Activated B cell treated with CpG ODN at 0.5 μM for 24 hours (primary cell): ENCODE measurements at places on chromosomes 12 and 14. TPM values are rescaled to one million over a fixed set of nuclear protein-coding genes. Genes with fewer than 3 reads are reported as not detected.

DNA sequence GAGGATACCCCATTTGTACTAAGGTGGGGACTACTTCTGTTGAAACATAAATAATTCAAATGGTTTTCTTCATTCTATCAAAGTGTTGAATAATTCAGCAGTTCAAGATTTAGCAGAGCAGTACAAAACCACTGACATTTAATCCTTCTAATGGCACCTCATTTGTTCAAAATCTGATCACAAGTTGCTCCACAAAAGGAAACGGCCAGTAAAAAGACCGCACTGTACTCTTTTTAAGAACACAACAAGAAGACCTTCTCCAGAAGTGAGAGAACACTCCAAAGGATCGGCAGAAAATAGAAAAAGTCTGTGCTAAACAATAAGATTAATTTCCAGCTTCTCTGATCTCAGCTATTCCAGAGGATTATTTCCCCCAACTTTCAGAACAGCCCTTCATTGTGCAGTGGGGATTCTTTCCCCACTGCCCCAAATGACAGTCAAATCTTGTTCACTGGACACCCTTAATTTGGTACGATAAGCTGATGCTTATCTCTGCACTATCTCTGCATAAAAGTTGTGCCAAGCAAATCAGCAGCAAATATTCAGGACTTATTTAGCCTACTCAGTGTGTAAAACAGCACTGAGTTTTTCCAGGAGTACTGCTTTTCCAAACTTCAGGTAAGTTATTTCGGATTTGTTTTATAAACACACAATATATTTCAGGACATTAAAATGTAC lies 5.2 kb downstream of the MPHOSPH9 start:
- H3K4me1 ChIP-seq, result peaks cover 34% of the 10 kb centered on the region
- no peak overlapping the region for H3K4me3 ChIP-seq
- H3K36me3 ChIP-seq, result peaks cover 23% of the 10 kb centered on the region
- no peaks in the 10 kb centered on the region for H3K27me3 ChIP-seq
- H3K27ac ChIP-seq, result no peak overlapping the region

The B4GALNT3 gene
- total RNA-seq, result 0.17 TPM in 1 of 2 replicates, not detected in the other

DNA sequence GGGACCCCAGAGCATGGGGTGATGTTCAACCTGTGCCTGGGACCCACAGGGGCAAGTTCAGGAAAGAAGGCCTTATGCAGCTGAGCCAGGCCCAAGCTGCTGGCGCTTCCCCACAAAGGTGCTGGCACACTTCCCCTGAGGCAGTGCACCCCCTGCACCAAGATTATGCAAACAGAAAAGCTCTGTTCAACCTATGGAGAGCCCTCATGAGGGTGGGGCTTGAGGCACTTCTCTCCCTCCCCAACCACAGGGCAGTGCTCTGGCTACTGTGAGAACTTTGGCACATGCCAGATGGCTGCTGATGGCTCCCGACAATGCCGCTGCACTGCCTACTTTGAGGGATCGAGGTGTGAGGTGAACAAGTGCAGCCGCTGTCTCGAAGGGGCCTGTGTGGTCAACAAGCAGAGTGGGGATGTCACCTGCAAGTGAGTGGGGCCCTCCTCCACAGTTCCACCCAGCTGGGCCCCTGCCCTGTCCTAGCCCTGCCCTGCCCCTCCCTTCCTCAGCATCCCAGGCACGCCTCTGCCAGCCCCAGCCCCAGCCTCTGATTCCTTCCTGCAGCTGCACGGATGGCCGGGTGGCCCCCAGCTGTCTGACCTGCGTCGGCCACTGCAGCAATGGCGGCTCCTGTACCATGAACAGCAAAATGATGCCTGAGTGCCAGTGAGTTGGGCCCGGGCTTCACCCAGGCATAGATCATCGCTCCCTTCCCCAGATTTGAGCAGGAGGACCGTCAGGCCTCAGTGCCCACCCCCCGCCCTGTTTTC lies 5.5 kb upstream of the NXPH4 start:
- no peaks in the 10 kb centered on the region for H3K36me3 ChIP-seq
- no peak for DNase-seq
- no peak overlapping the region for H3K27ac ChIP-seq
- H3K27me3 ChIP-seq, result peaks cover 10% of the 10 kb centered on the region
- no peak overlapping the region for H3K4me3 ChIP-seq
- peaks cover 32% of the 10 kb centered on the region for H3K4me1 ChIP-seq

DNA sequence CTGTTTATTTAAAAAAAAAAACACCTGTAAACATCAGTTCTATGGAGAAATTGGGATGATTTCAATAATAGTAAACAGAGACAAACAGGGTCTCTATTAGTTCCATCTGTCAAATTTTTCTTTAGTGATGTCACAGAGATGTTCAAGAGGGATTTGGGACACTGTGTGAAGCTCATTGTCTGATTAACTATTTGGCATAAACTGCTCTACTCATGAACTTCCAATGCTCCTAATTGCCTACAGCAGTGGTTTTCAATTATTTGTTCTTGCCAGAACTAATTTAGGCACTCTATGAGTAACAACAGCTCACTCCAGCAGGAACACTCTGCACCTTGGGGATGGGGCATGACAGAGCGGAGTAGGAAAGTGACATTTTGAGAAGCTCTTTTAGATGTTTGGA lies 250.1 kb upstream of the PRKD1 start:
- H3K4me1 ChIP-seq, result no peaks in the 10 kb centered on the region
- H3K27me3 ChIP-seq, result no peaks in the 10 kb centered on the region
- no peak overlapping the region for H3K27ac ChIP-seq
- H3K36me3 ChIP-seq, result no peaks in the 10 kb centered on the region
- DNase-seq, result no peak
- H3K4me3 ChIP-seq, result no peak overlapping the region

The HOXC6 gene
- not detected in 2 replicates for total RNA-seq

DNA sequence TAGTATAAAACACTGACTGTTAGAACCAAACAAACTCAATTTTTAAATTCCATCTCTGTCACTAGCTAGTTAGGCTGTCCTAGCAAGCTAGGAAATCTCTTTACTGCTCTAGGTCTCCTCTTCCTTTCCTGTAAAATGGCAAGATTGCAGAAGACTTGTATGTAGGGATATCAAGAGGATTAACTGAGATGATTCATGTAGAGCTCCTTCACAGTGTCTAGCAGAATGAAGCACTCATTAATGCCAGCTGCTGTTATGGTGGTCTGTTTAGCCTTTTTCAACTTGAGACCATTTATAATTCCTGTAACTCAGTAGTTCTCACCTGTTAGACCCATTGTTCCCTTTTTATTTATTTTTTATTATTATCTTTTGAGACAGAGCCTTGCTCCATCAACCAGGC lies 67.8 kb upstream of the KCNH3 start:
- H3K27ac ChIP-seq, result no peak overlapping the region
- H3K4me3 ChIP-seq, result no peak overlapping the region

GRCh38 chr12:62401631-62402030 lies 65.0 kb upstream of the MON2 start:
- peaks cover 21% of the 10 kb centered on the region for H3K4me1 ChIP-seq
- H3K36me3 ChIP-seq, result peaks cover 75% of the 10 kb centered on the region
- DNase-seq, result no peak

- no peaks in the 10 kb centered on the region for H3K4me1 ChIP-seq
- no peaks in the 10 kb centered on the region for H3K36me3 ChIP-seq
- DNase-seq, result no peak
- no peaks in the 10 kb centered on the region for H3K27me3 ChIP-seq
- no peak overlapping the region for H3K4me3 ChIP-seq
Observed at GRCh38 chr14:42884100-42884499, 1277.4 kb downstream of the LRFN5 start.

- no peaks in the 10 kb centered on the region for H3K36me3 ChIP-seq
- no peaks in the 10 kb centered on the region for H3K27me3 ChIP-seq
- no peak overlapping the region for H3K27ac ChIP-seq
- no peaks in the 10 kb centered on the region for H3K4me1 ChIP-seq
- no peak for DNase-seq
Observed at GRCh38 chr14:92448786-92449185, 64.8 kb upstream of the RIN3 start.

The LMBR1L gene
- total RNA-seq, result 64.2 and 79.9 TPM in 2 replicates

DNA sequence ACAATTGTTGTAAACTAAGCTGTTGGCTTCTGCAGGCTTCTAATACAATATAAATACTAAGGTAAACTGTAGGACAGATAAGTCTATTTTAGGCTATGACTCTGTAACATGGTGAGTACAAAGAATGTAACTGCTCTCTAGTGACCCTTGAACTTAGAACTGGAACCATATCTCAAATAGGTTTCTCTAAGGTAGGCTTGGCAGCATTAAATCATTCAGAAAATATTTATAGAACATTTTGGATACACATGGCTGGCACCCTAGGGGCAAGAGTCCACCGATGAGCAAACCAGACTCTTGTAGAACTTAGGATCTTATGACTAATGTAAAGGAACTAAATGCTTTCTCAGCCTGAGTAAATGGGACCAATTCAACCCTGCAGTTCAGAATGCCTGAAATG lies 19.4 kb upstream of the SLC25A3 start:
- peaks cover 1% of the 10 kb centered on the region for H3K27me3 ChIP-seq
- H3K27ac ChIP-seq, result no peak overlapping the region
- no peak overlapping the region for H3K4me3 ChIP-seq
- no peaks in the 10 kb centered on the region for H3K4me1 ChIP-seq

GRCh38 chr12:91316161-91316906 lies 133.7 kb upstream of the DCN start:
- peaks cover 4% of the 10 kb centered on the region for H3K27me3 ChIP-seq
- no peak overlapping the region for H3K4me3 ChIP-seq
- H3K4me1 ChIP-seq, result no peaks in the 10 kb centered on the region
- H3K36me3 ChIP-seq, result no peaks in the 10 kb centered on the region

The PIP4P1 gene
- total RNA-seq, result 84.8 and 87.3 TPM in 2 replicates

The HCAR2 gene
- not detected in 2 replicates for total RNA-seq

The POLE gene
- 51.1 and 64.3 TPM in 2 replicates for total RNA-seq

The IL31 gene
- not detected in 2 replicates for total RNA-seq

DNA sequence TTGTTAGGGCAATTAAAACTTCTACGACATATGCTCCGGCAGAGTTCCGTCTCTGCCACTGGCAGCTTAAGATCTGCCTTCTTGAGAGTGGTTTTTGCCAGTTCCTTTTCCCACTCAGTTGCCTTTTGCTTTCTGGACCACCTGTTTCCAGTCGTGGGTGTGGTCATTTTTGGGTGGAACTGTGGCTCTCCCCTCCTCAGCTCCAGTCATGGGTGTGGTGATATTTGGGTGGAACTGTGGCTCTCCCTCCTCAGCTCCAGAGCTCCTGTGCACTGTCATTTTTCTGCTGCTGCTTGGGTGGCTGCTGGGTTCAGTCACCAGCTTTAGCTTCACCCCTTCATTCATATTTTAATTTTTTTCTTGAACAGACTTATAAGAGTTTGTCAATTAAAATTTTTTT lies 25.3 kb downstream of the WDR20 start:
- no peak overlapping the region for H3K27ac ChIP-seq
- H3K36me3 ChIP-seq, result peaks cover 49% of the 10 kb centered on the region
- H3K4me3 ChIP-seq, result no peak overlapping the region

- no peak for DNase-seq
- no peak overlapping the region for H3K4me3 ChIP-seq
- no peaks in the 10 kb centered on the region for H3K36me3 ChIP-seq
- peaks cover 6% of the 10 kb centered on the region for H3K4me1 ChIP-seq
- peaks cover 22% of the 10 kb centered on the region for H3K27me3 ChIP-seq
Observed at GRCh38 chr14:99675382-99675835, 8.7 kb upstream of the CYP46A1 start.

GRCh38 chr12:7015555-7016370 lies 2.5 kb downstream of the LPCAT3 start:
- DNase-seq, result no peak
- no peak overlapping the region for H3K4me3 ChIP-seq
- no peaks in the 10 kb centered on the region for H3K27me3 ChIP-seq
- H3K27ac ChIP-seq, result no peak overlapping the region
- peaks cover 20% of the 10 kb centered on the region for H3K4me1 ChIP-seq

- peaks cover 5% of the 10 kb centered on the region for H3K4me1 ChIP-seq
- no peak overlapping the region for H3K4me3 ChIP-seq
- peaks cover 11% of the 10 kb centered on the region for H3K36me3 ChIP-seq
- DNase-seq, result no peak
Observed at GRCh38 chr12:1325666-1326065, 268.7 kb downstream of the FBXL14 start.

DNA sequence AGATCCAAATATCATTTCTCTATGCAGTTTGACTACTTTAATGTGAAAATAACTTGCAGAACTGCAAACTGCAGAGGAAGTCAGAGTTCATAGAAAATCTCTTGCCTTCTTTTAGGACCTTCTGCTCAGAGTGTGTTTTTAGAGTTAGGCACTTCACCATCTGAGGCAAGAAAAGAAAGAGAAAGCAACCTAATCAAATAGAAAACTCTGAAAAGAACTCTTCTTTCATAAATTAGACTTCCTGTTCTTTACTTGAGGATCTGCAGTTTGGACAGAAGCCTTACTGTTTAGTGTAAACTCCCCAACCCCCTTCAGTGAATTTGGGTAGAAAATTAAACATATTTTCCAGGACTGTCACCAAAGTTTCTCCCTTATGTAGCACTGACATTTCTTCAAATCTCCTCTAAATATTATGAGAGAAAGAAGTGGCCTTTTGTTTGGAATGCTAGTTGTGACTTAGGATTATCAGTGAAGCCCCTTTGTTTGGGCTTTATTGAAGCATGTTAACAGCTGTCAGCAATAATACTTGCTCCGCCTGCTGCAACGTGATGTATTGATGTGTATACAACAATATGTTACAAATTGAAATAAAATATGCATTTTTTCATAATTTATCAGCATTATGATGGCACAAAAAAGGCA lies 99.5 kb downstream of the PDZRN4 start:
- no peaks in the 10 kb centered on the region for H3K27me3 ChIP-seq
- H3K36me3 ChIP-seq, result no peaks in the 10 kb centered on the region
- no peaks in the 10 kb centered on the region for H3K4me1 ChIP-seq
- no peak overlapping the region for H3K4me3 ChIP-seq
- H3K27ac ChIP-seq, result no peak overlapping the region

The CMKLR1 gene
- total RNA-seq, result 0.05 and 0.24 TPM in 2 replicates

The EIF2S3B gene
- 0.64 and 0.83 TPM in 2 replicates for total RNA-seq

- no peak within 1 kb of the TSS for H3K4me3 ChIP-seq
- no peaks in the 10 kb centered on the region for H3K36me3 ChIP-seq
- DNase-seq, result no peak
- H3K27me3 ChIP-seq, result no peaks in the 10 kb centered on the region
Observed at GRCh38 chr14:80211153-80212022, at the start of gene DIO2. Gene DIO2, minus strand, starts transcription at chr14:80211504. Its CDS starts 32 bp downstream, at chr14:80211472.

DNA sequence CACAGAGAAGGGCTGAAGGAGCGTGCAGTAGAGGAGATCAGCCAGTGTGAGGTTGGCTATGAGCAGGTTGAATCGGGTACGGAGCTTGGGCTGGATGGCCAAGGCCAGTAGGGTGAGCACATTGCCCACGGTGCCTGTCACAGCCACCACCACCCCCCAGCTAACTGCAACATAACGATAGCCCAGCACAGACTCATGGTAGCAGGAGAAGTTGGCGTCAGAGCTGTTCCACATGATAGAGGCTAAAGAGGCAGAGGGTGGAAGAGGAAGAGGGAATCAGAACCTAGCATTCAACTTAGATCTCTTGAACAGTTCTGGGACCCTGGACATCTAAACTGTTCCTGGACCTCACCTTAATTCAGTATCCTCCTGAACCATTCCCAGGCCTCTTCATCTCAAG lies 668 bp downstream of the GPR84 start:
- DNase-seq, result no peak
- H3K27ac ChIP-seq, result no peak overlapping the region
- H3K36me3 ChIP-seq, result no peaks in the 10 kb centered on the region

GRCh38 chr14:95121911-95122620 lies 35.3 kb downstream of the DICER1 start:
- no peak overlapping the region for H3K4me3 ChIP-seq
- peaks cover 67% of the 10 kb centered on the region for H3K36me3 ChIP-seq
- peak overlapping the region; percentile 14 for H3K27ac ChIP-seq
- H3K4me1 ChIP-seq, result no peaks in the 10 kb centered on the region
